CD4-positive, alpha-beta T cell treated with Interleukin-6 at 100 ng/mL for 8 hours (primary cell): ENCODE measurements at places on chromosomes 13 and 19.
A peak's percentile ranks its signal among the peaks of the same experiment; 100 is the strongest.

DNA sequence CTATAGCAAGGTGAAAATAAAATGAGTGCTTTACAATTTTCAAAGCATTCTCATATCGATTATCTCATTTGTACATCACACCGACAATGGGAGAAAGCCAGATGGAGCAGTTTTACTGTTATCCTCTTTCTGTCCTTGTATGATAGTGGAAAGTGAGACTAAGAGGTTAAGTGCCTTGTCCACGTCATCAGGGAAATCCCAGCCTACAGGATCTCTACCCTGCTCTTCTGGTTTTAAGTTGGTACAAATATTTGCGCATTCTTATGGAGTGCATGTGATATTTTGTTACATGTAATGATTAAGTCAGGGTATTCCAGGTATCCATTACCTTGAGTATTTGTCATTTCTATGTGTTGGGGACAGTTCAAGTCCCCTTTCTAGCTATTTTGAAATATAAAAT lies 12.4 kb upstream of the ENOX1 start:
- DNase-seq = no peak

- no peak for DNase-seq
Measured at GRCh38 chr13:110073982-110074381, 233.0 kb downstream of the COL4A1 start.

GRCh38 chr19:35797663-35798062 lies 15.0 kb downstream of the PRODH2 start:
- no peak for DNase-seq

GRCh38 chr19:45451131-45451849 lies 16.5 kb upstream of the FOSB start:
- DNase-seq = peak; percentile 64
